ENCODE measurements at places on chromosomes 1 and 21.
A peak's percentile ranks its signal among the peaks of the same experiment; 100 is the strongest.

DNA sequence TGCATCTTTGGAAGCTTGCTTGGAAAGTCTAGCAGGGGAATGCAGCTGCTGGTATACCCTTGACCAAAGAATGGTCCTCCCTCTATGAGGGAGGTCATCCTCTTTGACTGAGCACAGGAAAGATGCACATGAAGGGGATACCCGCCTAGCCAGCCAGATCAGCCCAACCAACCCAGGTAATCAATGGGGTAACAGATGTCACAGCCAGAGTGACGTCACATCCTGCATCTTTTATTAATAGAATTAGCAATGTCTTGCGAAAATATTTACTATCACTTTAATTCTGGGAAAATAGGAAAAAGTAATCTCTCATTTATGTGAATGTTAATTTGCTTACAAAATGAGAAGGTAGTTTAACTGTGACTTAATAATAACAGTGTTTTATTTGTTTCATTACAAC, 25.6 kb upstream of the PTBP2 start:
- no peak for DNase-seq

DNA sequence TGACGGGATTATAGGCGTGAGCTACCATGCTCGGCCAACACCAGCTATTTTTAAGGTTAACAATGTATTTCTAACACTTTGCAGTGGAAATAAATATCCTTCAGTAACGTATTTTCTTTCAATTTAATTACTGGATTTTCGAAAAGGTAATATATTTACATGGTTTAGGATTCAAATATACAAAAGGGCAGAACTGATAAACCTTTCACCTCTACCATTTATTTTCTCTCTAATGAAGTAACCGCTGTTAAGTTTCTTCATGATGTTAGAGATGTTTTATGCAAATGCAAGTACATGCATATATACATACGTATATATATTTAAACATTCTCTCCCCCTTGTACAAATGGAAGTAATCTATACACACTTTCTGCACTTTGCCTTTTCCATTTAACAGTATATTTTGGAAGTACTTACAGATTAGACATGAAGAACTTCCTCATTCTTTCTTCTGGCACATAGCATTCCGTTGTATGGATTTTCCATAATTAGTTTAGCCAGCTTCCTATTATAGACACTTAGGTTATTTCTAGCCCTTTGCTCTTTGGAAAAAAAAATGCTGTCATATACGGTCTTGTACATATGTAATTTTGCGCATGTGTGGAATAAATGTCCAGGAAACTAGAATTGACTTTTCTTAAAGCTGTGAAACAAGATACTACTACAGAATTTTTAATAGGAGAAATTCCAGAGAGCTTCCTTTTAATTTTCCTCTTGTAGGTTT, 14.9 kb upstream of the HJV start:
- no peak for DNase-seq

DNA sequence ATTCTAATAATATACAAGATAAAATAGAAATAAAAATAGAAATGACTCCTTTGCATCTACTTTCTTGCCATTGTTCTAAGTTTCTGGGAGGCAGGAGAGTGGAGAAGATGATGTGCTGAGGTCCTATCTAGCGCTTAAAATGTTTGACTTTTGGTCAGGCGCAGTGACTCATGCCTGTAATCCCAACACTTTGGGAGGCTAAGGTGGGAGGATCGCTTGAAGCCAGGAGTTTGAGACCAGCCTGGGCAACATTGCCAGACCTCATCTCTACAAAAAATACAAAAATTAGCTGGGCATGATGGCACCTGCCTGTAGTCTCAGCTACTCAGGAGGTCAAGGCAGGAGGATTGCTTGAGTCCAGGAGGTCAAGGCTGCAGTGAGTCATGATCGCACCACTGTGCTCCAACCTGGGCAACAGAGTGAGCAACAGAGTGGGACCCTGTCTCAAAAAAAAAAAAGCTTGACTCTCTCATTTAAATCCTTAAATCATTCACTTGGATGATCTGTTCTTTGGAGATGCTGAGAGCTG, 24.2 kb upstream of the SLC45A1 start:
- DNase-seq, result no peak

DNA sequence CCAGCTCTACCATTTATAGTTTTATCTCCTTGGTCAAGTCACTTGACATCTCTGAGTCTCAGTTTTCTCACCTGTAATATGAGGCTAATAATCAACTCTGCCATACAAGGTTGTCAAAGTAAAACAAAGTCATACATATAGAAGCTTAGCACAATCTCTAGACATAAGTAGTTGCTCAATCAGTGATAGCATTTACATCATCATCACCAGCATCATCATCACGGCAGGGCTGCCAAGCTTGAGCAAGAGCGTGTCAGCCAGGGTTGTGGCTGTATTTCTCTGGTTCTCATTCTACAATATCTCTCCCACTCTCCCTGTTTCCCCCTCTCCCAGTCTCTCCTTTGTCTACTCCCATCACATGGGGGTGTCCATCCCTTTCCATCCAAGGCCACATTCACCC, 41.7 kb upstream of the COA6 start:
- no peak for DNase-seq

GRCh38 chr1:155135415-155136028, at the start of gene SLC50A1:
TSS of gene SLC50A1 (plus strand) at chr1:155135852. CDS start at chr1:155135912, 60 bp downstream.
- peak; percentile 91 for DNase-seq

GRCh38 chr21:34878501-34878900, 170.6 kb downstream of the RUNX1 start:
- no peak for DNase-seq

DNA sequence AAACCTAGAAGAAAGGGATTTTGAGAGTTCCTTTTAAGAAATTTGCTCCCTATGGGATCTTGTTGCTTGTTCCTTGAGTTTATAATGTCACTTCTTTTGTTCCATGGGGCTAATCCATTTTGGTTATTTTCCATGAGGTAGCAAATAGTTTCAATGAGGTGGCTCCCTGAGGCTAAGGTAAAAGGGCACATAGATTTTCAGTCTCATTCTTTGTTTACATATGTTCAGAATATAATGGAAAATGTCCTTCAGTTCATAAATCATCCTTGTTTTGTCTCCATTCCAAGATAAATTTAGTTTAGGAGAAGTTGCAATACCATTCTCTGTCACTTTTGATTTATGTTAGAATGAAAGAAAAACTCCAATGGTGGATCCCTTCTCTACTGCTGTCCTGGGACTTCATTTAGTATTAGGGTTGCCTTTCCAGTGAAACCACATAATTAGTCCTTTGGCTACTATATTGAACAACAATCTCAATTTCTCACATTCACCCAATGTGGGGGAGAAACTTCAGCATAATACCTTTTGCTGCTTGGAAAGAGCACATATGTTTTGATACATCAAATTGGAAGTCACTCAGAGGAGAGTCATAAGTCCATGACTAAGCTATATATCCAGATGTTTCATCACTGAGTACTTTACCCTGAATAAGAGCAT, 80.9 kb upstream of the ADAMTS5 start:
- DNase-seq, result peak; percentile 71

- no peak for DNase-seq
Observed at GRCh38 chr1:25947027-25947426, 40.8 kb upstream of the STMN1 start.

DNA sequence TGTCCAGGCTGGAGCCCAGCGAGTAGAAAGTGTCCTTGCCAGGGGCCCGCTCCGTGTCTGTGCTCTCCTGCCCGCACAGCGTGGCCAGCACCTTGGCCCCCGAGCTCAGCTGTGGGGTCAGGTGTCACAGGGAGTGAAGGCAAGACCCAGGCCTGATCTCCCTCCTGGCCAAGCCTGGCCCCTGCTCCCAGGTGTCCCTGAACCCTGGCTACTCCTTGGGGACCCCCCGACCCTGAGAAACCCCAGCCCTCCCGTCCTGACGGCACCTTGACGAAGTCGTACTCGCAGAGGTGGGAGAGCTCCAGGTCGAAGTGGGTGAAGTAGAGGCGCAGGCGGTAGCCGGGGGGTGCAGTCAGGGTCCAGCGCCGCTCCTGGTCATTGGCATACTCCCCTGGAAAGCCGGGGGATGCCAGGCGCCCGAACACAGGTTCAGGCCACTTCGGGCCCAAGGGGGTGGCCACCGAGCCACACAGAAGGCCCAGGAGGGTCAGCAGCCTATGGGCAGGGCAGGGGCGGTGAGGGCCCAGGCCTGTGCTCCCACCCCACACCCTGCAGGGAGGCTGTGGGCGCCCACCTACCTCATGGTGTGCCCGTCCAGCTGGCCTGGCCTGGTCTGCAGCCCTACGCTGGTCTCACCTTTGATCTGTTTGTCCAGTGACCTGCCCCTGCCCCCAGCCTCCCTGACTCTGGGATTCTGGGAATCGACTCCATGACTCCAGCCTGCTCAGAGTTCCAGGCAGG, at the start of gene MASP2:
TSS of gene MASP2 (minus strand) at position 615 of the 741 bp plus-strand sequence. CDS start at position 583, 32 bp downstream.
- DNase-seq, result no peak

- DNase-seq, result no peak
Observed at GRCh38 chr1:200038325-200038980, 10.9 kb downstream of the NR5A2 start.

DNA sequence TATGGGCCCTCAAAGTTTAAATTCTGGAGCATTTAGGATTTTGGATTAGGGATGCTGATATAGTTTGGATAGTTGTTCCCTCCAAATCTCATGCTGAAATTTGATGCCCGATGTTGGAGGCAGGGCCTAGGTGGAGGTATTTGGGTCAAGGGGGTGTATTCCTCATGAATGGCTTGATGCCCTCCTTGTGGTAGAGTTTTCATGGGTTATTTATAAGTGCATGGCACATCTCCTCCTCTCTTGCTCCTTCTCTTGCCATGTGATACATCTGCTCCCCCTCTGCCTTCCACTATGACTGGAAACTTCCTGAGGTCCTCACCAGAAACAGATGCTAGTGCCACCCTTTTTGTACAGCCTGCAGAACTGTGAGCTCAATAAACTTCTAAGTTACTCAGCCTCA, 17.5 kb upstream of the NKAIN1 start:
- no peak for DNase-seq

DNA sequence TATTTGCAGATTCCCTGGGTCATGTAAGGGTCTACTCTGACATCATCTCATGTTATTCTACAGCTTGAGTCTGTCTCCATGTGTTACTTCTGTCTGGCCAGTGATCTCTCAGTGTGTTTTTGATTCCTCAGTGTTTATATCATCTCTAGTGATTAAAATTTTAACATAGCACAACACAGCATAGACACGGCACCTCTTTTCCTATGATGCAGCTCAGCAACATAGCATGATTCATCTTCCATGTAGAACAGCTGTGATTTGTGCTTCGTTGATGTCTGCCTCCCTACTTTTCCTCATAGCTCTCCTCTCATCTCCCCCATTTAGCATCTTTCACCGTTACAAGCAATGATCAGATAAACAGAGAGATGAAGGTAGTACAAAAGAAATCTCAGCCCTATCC, 163.9 kb upstream of the DPT start:
- DNase-seq, result no peak

- peak; percentile 25 for DNase-seq
Observed at GRCh38 chr1:196516373-196516772, 91.9 kb downstream of the KCNT2 start.

- DNase-seq, result no peak
Observed at GRCh38 chr1:23568608-23569383, 9.5 kb upstream of the ID3 start.

DNA sequence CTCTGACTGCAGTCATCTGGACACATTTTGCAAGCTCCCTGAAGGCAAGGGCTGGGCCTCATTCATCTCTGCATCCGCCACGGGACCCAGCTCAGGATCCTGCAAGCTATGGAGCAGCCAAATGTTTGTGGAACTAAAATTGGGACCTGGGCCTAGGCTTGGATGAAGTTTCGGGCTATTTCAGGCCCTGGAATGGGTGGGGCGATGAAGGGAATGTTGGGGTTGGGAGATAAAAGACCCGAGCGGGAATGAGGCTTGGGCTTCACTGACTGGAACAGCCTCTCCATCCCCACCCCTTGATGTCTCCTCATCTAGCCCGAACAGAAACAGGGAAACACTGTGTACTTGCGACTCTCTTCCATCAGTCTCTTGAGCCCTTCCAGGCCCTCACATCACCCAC, 7.3 kb upstream of the AHCYL1 start:
- DNase-seq, result no peak

- DNase-seq, result no peak
Observed at GRCh38 chr1:156851779-156852417, 7.0 kb downstream of the INSRR start.

GRCh38 chr1:44648529-44649250, 25.6 kb downstream of the TMEM53 start:
- no peak for DNase-seq

GRCh38 chr21:43994085-43994484, 18.0 kb upstream of the TRAPPC10 start:
- no peak for DNase-seq

- DNase-seq, result no peak
Observed at GRCh38 chr1:13951793-13952751, 252.1 kb downstream of the PRDM2 start.

GRCh38 chr1:107486349-107486748, 345.5 kb downstream of the NTNG1 start:
- no peak for DNase-seq

GRCh38 chr1:58648842-58649241, 51.0 kb downstream of the MYSM1 start:
- DNase-seq, result no peak

DNA sequence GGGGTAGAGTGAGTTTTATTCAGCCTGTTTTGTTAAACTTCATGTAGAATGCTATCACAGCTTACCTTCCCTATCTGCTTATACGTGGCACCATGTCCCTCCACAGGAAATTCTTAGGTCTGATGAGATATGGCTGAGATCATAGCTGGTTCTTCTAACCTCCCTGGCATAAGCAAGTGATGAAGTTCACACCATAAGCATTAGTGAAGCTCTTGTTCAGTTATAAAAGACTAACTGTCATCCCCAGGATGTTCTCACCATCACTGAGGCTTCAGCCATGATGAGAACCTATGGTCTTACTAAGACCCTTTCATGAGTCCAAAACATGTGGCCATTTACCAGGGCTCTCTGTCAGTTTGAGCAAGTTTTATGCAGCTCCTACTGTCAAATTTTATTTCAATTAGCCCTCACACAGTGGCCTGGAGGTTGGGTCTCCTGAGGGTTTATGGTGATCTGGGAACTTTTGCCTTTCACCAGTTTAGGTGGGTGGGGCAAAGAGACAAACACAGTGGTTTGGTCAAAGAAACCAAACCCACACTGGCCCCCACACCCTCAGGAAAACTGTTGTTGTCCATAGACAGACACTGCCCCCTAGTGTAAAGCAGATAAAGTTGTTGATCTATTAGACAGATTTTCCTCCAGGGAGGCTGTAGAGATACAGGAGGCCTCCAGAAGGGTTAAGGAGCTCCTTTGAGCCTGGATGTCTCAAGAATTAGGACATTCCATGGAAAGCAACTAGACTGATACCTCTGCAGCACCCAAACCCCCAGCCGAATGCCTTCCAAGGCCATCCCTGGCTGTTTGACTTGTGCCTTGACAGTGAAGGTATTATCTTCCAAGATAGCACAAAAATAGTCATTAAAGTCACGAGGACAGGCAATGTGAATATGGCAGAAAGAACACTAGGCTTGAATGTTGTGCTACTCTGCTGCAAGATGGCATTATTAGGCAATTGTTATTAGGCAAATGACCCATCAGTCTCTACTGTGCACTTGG, 5.0 kb downstream of the SLC22A15 start:
- DNase-seq, result peak; percentile 56

DNA sequence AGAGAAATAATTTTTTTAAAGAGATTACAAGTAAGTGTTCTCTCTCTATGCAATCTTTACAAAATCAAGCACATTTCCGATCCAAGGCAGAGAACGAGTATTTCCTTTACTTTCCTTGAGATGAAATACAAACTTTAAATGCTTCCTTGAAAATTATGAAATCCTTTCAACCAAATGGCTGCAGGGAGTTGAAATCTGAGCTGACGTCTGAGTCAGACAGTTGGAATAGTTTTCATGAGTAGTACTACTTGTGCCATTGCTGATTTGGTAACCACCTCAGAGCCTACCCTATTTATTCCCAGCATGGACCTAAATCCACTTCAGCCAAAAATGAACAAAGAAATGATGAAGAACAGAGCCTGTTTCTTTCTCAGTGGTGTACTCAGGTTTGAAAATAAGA, 183.6 kb downstream of the GIPC2 start:
- DNase-seq, result peak; percentile 46

Measured in fibroblast of skin of back (primary cell).